Posterior cingulate gyrus (tissue), 11 donors: ENCODE measurements at places on chromosomes 7 and 10.

- DNase-seq = no peak
These were observed 31.0 kb downstream of the MKI67 start for GRCh38 chr10:128095027-128095752.

DNA sequence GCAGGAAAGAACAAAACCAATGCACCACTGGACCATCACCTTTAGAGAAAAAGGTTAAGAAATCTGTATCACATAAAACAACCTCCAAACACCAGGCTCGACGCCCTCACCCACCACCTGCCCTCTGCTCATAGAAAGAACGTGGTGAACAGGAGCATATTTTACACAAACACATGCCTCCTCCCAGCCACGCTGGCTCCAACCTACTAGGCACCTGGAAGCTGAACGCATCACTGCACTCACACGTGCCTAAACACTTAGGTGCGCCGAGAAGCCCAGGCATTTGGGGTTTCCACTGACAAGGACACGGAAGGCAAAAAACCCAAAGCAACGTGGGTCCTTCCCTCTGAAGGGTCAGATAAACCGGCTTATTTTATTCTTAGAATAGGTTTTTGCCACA lies 56.0 kb downstream of the PTPRN2 start:
- DNase-seq = no peak

DNA sequence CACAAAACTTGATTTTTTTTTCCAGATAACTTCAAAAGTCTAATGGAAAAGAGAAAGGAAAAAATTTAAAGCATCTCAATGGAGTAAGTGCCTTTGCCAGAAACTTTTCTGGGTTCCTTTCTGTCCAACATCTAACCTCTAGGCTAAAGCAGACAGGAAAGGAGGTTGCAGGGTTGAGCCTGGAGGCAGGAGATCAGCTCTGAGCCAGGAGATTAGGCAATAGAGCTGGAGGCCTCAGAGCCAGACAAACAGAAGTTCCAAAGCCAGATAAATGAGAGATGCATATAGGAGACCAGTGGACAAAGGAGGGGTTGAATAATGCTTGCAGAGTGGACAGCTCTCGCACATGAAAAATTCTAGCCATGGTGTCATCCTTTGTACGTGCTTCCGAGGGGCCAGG lies 42.9 kb downstream of the CHN2 start:
- no peak for DNase-seq

DNA sequence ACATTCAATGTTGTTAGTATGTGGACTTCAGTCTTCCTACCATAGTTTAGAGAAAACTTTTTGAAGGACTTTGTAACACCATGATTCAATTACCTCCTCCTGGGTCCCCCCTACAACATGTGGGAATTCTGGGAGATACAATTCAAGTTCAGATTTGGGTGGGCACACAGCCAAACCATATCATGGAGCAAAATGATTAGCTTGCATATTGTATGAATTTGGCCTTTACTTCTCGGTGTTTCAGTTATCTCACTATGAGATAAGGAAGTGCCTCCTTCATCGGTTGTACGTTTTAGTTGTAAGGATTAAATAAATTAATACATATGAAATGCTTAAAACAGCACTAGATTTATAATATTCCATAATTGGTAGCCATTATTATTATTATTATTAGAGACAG lies 428.7 kb downstream of the EXOC4 start:
- DNase-seq = no peak

GRCh38 chr10:28996947-28997551 lies 291.8 kb upstream of the LYZL1 start:
- DNase-seq = no peak

DNA sequence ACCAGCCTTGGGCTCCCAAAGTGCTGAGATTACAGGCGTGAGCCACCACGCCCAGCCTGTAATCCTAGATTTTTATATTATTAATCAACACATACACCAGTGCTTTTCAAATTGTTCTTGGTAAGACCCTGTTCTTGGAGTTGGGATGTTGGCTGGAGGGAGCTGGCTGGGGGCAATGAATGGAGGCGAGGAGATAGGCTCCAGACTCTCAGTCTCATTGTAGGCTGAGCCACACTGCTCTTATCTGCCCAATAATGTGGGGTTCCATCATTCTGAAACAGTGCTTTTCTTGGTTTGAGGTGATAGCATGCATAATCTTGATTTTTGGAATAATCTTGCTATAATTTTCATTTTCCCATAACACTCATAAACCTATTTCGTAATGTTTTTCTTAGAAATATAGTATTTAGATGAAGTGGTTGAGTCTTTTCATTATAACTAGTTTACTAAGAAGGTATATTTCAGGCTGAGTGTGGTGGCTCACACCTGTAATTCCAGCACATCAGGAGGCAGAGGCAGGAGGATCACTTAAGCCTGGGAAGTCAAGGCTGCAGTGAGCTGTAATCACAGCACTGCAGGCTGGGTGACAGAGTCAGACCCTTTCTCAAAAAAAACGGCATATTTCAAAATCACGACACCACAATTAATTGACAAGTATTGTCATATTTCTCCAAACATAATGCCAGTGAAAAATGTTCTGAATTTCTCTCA lies 65.1 kb upstream of the LYZL2 start:
- DNase-seq = no peak
